ENCODE measurements at places on chromosomes 12 and 14. TPM values are rescaled to one million over a fixed set of nuclear protein-coding genes. Genes with fewer than 3 reads are reported as not detected.

HCAR1 gene
- total RNA-seq = not detected

MIP gene
- not detected for total RNA-seq

SERPINA10 gene
- not detected for total RNA-seq

CELA1 gene
- total RNA-seq = not detected

All from HFFc6 (cell line).